ENCODE measurements at places on chromosomes 2 and 18.

- DNase-seq, result no peak
Measured at GRCh38 chr18:49055754-49056172, 105.0 kb upstream of the SMAD7 start.

DNA sequence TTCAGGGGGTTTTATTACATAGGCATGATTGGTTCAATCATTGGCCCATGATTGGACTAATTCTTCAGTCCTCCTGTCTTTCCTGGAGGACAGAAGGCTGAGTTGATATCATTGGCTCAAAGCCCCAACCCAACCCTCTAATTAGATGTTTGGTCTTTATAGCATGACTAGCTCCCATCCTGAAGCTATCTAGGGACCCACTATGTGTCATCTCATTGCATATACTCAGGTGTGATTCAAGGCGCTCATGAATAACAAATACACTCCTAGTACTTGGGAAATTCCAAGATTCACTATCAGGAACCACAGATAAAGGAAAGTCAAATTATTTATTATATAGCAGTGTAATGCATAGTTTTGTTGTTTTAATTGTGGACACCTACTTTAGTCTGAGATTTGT is 24.9 kb upstream of the NBEAL1 start:
- no peak for DNase-seq

DNA sequence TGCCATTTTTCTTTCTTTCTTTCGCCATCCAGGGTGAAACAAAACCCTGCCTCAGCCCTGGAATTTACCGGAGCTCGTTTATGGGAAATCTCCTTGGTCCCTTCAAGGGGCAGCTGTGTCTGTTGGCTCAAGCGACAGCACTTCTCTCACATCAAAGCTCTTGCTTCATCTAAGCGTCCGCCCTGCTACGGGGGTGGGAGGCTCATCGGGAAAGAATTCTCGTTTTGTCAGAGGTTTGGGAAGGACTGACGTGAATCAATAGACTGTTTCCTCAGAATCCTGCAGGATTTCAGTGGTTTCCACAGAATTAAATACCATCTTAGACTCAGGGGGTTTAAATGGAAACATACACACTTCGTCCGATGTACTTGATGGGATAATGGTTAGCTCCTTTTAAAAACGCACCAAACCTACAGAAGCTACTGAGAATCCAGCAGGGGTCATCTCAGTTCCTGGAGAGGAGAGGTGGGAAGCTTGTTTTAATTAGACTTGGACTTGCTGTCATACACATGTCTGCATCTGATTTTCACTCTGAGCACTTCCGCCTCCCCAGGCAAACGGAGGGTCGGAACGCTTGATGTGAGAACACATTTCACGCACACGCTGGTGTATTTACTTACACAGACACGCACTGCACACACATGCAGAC is 91.6 kb downstream of the ASB1 start:
- no peak for DNase-seq

GRCh38 chr2:49719241-49719640 is 564.9 kb upstream of the FSHR start:
- no peak for DNase-seq

DNA sequence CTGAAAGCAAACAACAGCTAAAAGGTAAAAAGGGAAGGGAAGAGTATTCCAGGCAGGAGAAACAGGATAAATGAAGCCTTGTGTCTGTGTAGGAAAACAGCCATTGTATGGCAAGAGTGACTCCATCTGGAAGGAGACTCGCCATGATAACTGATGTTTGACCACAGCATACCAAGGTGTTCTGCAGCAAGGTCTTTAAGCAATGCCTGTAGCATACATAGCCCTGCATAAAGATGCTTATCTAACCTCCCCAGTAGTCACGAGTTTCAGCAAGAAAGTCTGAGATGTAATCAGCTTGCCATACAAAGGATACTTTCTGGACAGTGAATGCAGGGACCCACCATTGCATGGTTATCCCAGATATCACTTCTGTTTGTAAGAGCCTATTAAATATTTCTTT is 11.9 kb upstream of the CCNT2 start:
- DNase-seq, result no peak

- DNase-seq, result no peak
Measured at GRCh38 chr2:209763106-209763505, 8.5 kb upstream of the UNC80 start.

GRCh38 chr2:107062599-107063220 is 176.7 kb upstream of the ST6GAL2 start:
- DNase-seq, result no peak

DNA sequence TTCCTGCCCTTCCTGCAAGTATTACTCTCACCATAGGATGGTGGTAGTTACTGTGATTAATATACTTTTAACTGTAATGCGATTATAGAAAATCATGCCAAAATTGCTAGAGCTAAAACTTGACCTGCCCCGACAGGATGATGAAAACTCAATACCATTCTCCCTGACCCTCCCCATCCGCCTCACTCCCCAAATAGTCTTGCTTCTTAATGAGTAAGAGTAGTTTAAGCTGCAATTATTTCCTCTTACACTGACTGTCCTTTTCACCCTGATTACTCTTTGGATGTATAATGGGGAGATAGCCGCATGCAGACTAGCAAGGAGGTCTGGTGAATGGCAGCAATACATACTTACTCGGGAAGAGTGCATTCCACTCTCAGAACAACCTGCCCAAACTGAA is 269.6 kb upstream of the SIX3 start:
- no peak for DNase-seq

- no peak for DNase-seq
Measured at GRCh38 chr2:10446631-10447030, 1.5 kb downstream of the ODC1 start.

DNA sequence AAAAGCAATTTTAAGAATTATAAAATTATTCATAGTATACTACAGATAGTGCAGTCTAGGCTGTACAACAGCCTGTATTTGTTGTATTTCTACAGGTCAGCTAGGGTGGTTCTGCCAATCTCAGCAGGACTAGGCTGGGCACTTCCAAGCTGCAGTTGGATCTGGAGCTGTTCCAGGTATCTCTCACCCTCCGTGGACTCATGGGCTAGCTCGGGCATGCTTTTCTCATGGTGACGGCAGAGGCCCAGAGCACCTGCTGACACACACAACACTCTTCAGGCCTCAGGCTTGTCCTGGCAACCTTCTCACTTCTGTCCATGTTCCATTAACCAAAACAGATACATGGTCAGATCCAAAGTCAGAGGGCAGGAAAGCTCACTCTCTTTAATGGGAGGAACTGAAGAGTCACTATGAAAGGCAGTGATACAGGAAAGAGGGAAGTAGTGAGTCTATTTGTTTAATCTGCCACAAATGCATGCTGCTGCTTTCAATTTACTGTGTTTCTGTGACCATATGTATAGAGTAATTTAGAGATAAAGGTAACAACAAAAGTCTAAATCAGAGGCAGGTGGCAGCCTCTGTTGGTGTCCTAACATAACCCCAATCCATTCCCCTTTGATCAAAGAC is 462.4 kb upstream of the ACVR2A start:
- DNase-seq, result no peak

GRCh38 chr2:3595404-3595803 is 492 bp downstream of the COLEC11 start:
- no peak for DNase-seq

GRCh38 chr18:50662177-50662576 is 102.3 kb downstream of the MAPK4 start:
- no peak for DNase-seq

GRCh38 chr2:21289551-21289950 is 165.8 kb downstream of the TDRD15 start:
- DNase-seq, result no peak

Measured in Calu3 (cell line).